ENCODE measurements at places on chromosomes 6 and 20. TPM values are rescaled to one million over a fixed set of nuclear protein-coding genes. Genes with fewer than 3 reads are reported as not detected.

Gene PCED1A
- polyA plus RNA-seq: 21.9 TPM

Gene BFSP1
- polyA plus RNA-seq: 4.8 TPM

Gene VGLL2
- polyA plus RNA-seq: not detected

Gene GSTA2
- not detected for polyA plus RNA-seq

Gene WFDC5
- polyA plus RNA-seq: not detected

Gene TFAP2B
- not detected for polyA plus RNA-seq

Gene HUS1B
- 1.6 TPM for polyA plus RNA-seq

Gene TFAP2A
- not detected for polyA plus RNA-seq

Gene SLC2A10
- 1.3 TPM for polyA plus RNA-seq

Gene MSH5
- not detected for polyA plus RNA-seq

Gene NRSN1
- not detected for polyA plus RNA-seq

Gene IPCEF1
- polyA plus RNA-seq: 35.2 TPM

DNA sequence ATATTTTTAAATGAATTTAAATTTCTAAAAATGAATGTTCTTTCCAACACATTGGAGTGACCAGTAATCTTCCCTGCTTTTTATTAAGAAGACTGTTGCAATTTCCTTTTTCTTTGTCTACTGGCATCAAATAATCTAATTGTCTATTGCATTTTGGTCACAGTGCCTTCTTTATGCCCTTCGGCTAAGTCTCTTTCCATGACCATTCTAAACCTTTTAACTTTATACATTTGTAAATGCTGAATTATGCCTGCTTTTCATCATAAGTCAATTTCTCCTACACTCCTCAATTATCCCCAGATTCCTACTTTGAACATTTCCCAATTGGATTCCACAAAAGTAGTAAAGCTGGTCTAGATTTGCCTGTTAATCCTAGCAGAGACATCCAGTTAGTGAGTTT, 69.1 kb upstream of the HSF2 start:
- no peak for DNase-seq
- no peak overlapping the region for H3K4me3 ChIP-seq
- H3K27ac ChIP-seq: no peak overlapping the region

DNA sequence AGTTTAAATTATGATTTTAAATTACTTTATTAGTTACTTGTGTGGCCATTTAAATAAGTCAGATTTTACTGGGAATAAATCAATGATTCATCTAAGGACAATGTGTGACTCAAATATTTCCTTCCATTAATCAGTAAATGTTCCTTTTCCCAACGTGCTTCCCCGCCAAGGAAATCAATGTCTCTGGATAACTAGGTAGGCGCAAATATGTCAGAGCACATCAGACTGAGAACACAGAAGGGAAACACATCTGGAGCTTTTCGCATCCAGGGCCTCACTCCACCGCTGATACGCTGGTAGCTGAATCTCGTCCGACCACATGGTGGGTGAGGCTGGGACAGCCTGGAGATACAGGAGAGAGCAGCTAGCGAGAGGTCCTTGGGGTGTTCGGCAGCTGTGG, 56.4 kb upstream of the RPS6KA2 start:
- H3K27me3 ChIP-seq: peaks cover 5% of the 10 kb centered on the region
- H3K4me1 ChIP-seq: no peaks in the 10 kb centered on the region
- H3K27ac ChIP-seq: no peak overlapping the region
- peaks cover under 1% of the 10 kb centered on the region for H3K36me3 ChIP-seq
- DNase-seq: no peak

GRCh38 chr20:53344891-53345290, 248.7 kb downstream of the ZNF217 start:
- no peaks in the 10 kb centered on the region for H3K27me3 ChIP-seq
- H3K4me1 ChIP-seq: no peaks in the 10 kb centered on the region
- no peak for DNase-seq
- H3K27ac ChIP-seq: no peak overlapping the region
- H3K36me3 ChIP-seq: no peaks in the 10 kb centered on the region
- no peak overlapping the region for H3K4me3 ChIP-seq

GRCh38 chr6:112886415-112886814, 539.3 kb downstream of the RFPL4B start:
- H3K4me1 ChIP-seq: no peaks in the 10 kb centered on the region
- H3K27me3 ChIP-seq: peaks cover 3% of the 10 kb centered on the region
- no peak overlapping the region for H3K27ac ChIP-seq
- no peaks in the 10 kb centered on the region for H3K36me3 ChIP-seq

DNA sequence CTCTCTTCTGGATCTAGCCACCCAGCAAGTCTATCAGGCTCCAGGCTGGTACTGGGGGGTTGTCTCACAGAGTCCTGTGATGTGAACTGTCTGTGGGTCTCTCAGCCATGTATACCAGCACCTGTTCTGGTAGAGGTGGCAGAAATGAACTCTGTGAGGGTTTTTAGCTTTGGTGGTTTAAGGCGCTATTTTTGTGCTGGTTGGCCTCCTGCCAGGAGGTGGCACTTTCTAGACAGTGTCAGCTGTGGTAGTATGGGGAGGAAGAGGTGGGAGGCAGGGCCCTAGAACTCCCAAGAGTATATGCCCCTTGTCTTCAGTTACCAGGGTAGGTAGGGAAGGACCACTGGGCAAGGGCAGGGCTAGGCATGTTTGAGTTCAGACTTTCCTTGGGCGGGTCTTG, 75.8 kb downstream of the SNAP91 start:
- no peak for DNase-seq
- no peaks in the 10 kb centered on the region for H3K4me1 ChIP-seq
- H3K27ac ChIP-seq: no peak overlapping the region
- no peak overlapping the region for H3K4me3 ChIP-seq

- H3K27me3 ChIP-seq: no peaks in the 10 kb centered on the region
- H3K4me3 ChIP-seq: no peak overlapping the region
- DNase-seq: no peak
- H3K4me1 ChIP-seq: peaks cover 9% of the 10 kb centered on the region
Observed at GRCh38 chr6:21828704-21829103, 235.2 kb downstream of the SOX4 start.

- H3K27me3 ChIP-seq: peaks cover 3% of the 10 kb centered on the region
- DNase-seq: no peak
- H3K4me1 ChIP-seq: peaks cover 18% of the 10 kb centered on the region
- H3K27ac ChIP-seq: peak overlapping the region; percentile 76
Observed at GRCh38 chr20:33675136-33675959, 1.1 kb upstream of the NECAB3 start.

DNA sequence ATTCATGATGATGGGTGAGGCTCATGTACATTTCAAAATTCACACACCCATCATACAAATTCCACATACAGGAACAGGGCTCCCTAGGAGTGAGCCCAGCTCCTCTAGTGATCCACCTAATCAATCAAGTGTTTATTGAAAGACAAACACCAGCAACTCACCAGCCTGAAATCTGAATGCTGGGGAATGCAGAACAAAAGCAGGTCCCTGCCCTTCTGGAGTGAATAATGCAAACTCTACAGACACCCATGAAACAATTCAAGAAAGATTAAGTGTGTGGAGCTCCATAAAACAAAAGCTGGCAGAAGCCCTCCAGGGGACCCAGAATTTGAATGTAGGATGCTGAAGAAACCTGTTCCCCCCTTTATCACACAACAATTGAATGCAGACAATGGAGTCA, 396.7 kb upstream of the JARID2 start:
- no peaks in the 10 kb centered on the region for H3K4me1 ChIP-seq
- H3K36me3 ChIP-seq: peaks cover 4% of the 10 kb centered on the region
- peaks cover 2% of the 10 kb centered on the region for H3K27me3 ChIP-seq
- no peak overlapping the region for H3K4me3 ChIP-seq
- no peak overlapping the region for H3K27ac ChIP-seq

DNA sequence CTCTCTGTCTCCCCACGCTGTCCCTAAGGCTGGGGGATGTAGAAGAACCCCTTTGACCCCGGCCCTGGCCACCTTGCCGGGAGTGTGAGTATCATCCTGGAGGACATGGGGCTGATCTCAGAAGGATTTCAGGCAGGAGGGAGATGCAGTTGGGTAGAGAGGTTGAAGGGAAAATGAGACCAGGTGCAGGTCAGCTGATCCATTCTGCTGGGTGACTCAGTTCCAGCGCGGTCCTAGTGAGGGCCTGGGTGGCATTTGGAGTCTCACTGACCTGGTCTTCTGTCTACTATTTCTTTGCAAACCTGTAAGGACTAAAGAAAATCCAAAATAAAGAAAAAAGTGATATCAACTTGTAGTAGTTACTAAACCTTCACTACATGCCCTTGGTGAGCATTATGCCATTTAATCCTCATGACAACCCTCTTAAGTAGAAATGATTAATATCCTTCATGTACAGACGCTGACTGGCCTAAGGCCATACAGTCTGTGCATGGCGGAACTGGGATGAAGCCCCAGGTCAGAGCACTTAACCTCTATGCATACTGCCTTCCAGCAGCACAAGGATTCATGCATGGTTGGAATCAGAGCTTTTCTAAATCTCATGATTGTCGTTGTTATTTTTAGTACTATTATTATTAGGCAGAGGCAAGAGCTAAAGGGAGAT, 106.3 kb downstream of the ZDHHC14 start:
- H3K4me1 ChIP-seq: peaks cover 38% of the 10 kb centered on the region
- no peak for DNase-seq
- peaks cover 4% of the 10 kb centered on the region for H3K27me3 ChIP-seq
- peak overlapping the region; percentile 74 for H3K27ac ChIP-seq
- no peak overlapping the region for H3K4me3 ChIP-seq

GRCh38 chr20:45985573-45985972, 13.6 kb upstream of the ZNF335 start:
- no peak overlapping the region for H3K27ac ChIP-seq
- H3K4me3 ChIP-seq: no peak overlapping the region
- H3K27me3 ChIP-seq: peaks cover 3% of the 10 kb centered on the region

GRCh38 chr6:105437236-105437635, 34.4 kb upstream of the PREP start:
- no peak overlapping the region for H3K27ac ChIP-seq
- no peaks in the 10 kb centered on the region for H3K4me1 ChIP-seq
- peaks cover 3% of the 10 kb centered on the region for H3K36me3 ChIP-seq
- H3K27me3 ChIP-seq: peaks cover 2% of the 10 kb centered on the region
- no peak for DNase-seq

DNA sequence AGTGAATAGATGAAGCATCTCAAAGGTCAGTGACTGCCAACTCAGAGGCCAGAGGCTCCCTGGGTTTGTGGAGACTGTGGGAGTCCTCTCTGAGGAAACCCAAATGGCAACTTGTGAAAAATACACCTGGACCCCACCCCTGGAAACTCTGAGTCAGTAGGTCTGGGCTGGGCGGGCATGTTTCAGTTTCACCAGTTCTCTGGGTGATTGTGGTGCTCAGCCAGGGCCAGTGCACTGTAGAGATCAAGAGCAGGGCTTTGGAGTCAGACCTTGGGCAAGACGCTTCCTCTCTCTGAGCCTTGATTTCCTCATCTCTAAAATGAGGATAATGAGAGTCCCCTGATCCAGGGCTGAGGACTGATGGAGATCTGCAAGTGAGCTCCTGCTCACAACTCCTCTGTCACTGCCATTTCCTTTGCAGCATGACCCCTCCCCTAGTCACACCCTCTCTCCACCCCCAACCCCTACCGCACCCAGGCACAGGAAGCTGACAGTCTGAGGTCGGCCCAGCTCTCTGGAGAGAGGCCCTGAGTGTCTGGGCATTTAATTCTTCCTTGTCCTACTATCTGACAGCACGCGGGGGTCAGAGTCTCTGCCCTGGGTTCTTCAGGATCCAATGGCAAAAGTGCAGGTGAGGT, 5.1 kb downstream of the DEF6 start:
- peak overlapping the region; percentile 89 for H3K4me3 ChIP-seq
- DNase-seq: peak; percentile 88
- peaks cover 76% of the 10 kb centered on the region for H3K4me1 ChIP-seq
- peak overlapping the region; percentile 99 for H3K27ac ChIP-seq
- H3K27me3 ChIP-seq: peaks cover 3% of the 10 kb centered on the region

DNA sequence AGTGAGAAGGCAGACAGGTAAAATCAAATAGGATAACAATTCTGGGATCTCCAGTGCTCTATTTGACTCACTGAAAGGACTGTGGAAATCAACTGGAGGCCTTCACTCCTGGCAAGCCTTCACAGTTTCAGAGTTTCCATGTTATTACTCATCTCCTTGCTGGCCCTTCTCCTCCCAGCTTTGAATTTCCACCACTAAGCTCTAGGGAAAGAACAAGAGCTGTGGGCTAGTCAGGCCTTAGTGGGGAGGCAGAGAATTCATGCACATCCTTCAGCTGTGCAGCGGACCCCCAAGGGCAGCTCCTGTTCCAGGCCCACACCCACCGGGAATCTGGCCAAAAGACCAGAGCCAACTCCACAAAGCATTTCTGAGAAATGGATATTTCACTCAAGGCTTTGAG, 26.0 kb downstream of the MYLIP start:
- H3K36me3 ChIP-seq: peaks cover 58% of the 10 kb centered on the region
- no peaks in the 10 kb centered on the region for H3K27me3 ChIP-seq
- H3K4me3 ChIP-seq: no peak overlapping the region
- DNase-seq: no peak

GRCh38 chr20:4683261-4683660, 38.4 kb upstream of the PRND start:
- no peak overlapping the region for H3K4me3 ChIP-seq
- H3K27ac ChIP-seq: peak overlapping the region; percentile 84
- DNase-seq: no peak
- peaks cover 45% of the 10 kb centered on the region for H3K4me1 ChIP-seq

DNA sequence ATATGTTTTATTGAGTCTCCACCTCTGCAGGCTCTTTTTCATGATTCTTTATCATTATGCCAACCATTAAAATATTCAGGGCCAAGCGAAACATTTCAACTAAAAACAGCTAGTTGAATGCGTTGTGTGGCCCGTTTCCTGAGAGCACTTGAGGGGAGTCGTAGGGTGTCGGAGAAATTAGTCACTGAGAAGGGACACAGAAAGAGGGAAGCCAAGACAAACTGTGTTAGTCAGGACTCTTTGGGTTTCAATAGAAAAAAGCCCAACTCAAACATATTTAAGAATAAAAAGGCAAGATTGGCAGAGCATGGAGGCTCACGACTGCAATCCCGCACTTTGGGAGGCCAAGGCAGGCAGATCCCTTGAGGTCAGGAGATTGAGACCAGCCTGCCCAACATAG, 58.9 kb downstream of the MAFB start:
- no peaks in the 10 kb centered on the region for H3K27me3 ChIP-seq
- no peaks in the 10 kb centered on the region for H3K4me1 ChIP-seq
- no peak overlapping the region for H3K4me3 ChIP-seq
- no peak overlapping the region for H3K27ac ChIP-seq
- DNase-seq: no peak

GRCh38 chr6:138588805-138589434, 89.6 kb upstream of the NHSL1 start:
- DNase-seq: peak; percentile 45
- no peak overlapping the region for H3K4me3 ChIP-seq
- no peaks in the 10 kb centered on the region for H3K27me3 ChIP-seq
- H3K36me3 ChIP-seq: no peaks in the 10 kb centered on the region
- H3K4me1 ChIP-seq: peaks cover 14% of the 10 kb centered on the region

- no peak overlapping the region for H3K27ac ChIP-seq
- H3K4me3 ChIP-seq: no peak overlapping the region
- no peaks in the 10 kb centered on the region for H3K36me3 ChIP-seq
Observed at GRCh38 chr20:59518881-59519706, 85.2 kb upstream of the PHACTR3 start.

GRCh38 chr6:150537491-150537890, 62.2 kb upstream of the PLEKHG1 start:
- H3K36me3 ChIP-seq: no peaks in the 10 kb centered on the region
- DNase-seq: no peak
- H3K4me1 ChIP-seq: no peaks in the 10 kb centered on the region

- no peak for DNase-seq
- H3K4me3 ChIP-seq: no peak within 1 kb of the TSS
- no peaks in the 10 kb centered on the region for H3K36me3 ChIP-seq
- peaks cover 2% of the 10 kb centered on the region for H3K27me3 ChIP-seq
- no peaks in the 10 kb centered on the region for H3K4me1 ChIP-seq
Observed at GRCh38 chr6:96562886-96563285, at the start of gene FHL5. Gene FHL5, plus strand, starts transcription at chr6:96563128. Its CDS starts 40,486 bp downstream, at chr6:96603614.

Measured in immature natural killer cell (primary cell).